ENCODE measurements at places on chromosomes 5 and 9. TPM values are rescaled to one million over a fixed set of nuclear protein-coding genes. Genes with fewer than 3 reads are reported as not detected.

DNA sequence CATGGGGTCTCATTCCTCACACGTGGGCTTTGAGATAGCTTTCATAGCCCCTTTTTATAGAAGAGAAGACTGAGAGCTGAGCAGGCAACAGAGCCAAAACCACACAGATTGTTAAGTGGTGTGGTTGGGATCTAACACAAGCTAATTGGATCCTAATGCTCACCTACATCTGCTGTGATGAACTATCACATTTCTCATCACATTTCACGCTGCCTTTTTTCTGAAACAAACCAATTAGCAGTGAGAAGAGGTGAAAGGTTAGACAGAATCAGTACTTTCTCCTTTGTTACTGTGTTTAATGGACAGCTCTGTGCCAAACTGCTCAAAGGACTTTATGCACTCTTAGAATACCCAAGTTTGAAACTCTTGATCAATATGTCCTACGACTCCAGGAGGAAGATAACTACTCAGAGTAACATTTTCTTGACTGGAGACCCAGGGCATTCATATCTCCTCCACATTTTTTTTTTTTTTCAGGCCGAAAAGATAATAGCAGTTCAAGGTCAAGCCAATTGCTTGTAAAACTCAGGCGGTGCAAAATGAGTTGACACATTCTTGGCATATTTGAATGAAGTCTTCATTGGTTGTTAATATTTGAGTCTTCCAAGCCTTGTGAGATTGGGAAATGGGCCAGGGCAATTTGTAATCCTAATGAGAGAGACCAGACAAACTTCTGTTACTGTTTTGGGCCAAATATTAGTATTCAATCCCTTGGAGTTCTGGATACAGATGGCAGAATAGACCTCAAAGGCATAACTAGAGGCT is 138.4 kb downstream of the KCTD16 start:
- DNase-seq = no peak

DNA sequence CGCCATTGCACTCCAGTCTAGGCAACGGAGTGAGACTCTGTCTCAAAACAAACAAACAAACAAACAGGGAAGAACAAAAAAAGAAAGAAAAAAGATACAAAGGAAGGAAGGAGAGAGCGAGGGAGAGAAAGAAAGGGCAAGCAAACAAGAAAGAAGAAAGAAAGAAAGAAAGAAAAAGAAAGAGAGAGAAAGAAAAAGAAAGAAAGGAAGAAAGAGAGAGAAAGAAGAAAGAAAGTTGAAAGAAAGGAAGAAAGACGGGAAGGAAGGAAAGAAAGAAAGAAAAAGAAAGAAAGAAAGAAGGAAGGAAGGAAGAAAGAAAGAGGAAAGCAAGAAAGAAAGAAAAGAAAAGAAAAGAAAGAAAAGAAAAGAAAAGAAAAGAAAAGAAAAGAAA is 13.1 kb upstream of the ALDOB start:
- DNase-seq = no peak

- DNase-seq = no peak
These were observed 15.1 kb upstream of the POMT1 start for GRCh38 chr9:131487621-131488031.

DNA sequence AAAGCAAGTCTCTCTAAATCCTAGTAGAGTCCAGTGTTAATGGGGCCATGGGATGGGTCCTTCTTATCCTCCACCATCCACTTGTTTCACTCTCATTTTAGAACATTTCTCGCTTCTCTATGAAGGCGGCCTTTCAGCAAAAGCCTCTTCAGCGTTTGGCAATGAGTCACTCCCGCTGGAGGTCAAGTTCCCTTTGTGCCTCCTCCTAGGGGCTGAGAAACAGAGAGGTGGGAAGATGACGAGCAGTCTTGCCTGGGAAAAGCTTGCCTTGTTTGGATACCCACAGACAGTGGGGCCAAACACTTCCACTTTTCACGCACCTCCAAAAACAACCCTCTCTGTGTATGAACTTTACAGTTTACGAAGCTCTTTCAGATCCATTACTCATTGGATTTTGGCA is 168.8 kb downstream of the GABBR2 start:
- no peak for DNase-seq

DNA sequence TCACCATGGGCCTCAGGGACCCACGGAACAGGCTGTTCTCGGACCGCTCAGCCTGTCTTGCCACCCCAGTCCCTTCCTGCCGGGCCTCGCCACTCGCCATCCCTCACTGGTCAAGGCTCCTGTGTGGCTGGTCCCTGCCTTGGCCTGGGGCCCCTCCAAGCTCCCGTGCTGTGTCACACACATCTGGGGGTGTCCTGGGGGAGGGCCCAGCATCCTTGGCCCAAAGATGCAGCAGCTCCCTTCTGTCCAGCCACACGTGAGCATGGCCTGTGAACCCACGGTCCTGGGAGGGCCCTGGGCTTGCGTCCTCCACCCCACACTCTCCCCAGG is 425 bp upstream of the EGFL7 start:
- DNase-seq = no peak

DNA sequence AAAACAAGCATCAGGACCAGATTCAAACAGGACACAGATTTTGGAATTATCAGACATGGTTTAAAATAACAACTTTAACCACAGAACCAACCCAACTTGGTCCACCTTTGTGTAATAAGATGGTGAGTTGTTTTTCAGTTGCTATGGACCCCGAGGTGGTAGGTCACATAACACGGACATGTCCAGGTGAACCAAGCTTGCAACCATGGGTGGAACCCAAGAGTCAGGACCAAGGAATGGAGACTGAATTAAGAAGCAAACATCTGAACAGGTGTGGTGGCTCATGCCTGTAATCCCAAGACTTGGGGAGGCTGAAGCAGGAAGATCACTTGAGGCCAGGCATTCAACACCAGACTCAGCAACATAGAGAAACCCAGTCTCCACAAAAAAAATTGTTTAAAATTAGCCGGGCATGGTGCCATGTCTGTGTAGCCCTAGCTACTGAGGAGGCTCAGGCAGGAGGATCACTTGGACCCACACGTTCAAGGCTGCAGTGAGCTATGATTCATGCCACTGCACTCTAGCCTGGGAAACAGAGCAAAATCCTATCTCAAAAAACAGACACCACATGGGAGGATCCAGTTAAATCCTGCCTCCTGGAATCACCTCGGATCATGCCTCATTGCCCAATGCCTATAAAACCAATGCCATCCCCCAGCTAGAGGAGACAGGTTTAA is 10.6 kb downstream of the PTBP3 start:
- no peak for DNase-seq

DNA sequence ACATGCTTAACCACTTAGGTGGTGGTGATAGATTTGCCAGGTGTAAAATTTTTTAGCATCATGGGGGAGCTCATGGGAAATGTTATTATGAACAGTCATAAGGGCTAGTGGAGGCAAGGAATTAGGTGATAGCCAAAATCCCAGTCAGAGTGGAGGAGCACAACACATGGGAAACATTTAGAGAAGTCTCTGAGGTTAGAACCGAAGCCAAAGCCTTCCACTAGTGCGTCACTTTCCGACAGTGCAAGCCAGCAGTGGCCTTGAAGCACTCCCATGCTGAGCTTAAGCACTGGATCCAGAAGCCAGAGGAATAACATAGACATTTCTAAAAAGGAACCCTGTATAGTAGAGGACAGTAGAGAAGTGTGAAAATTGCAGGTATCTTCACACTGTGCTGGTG is 101.5 kb upstream of the SNX2 start:
- no peak for DNase-seq

DNA sequence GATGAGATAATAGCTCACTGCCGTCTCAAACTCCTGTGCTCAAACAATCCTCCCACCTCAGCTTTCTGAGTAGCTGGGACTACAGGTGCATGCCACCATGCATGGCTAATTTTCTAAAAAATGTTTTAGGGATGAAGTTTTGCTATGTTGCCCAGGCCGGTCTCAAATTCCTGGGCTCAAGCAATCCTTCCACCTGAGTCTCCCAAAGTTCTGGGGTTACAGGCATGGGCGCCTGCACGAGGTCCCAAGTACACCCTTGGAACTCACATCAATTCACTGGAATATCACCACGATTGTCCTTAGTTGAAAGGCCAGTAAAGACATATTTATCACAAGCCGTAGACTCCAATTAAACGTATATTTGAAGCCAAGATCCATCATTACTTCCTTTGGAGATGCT is 184.6 kb downstream of the IRX1 start:
- DNase-seq = no peak

DNA sequence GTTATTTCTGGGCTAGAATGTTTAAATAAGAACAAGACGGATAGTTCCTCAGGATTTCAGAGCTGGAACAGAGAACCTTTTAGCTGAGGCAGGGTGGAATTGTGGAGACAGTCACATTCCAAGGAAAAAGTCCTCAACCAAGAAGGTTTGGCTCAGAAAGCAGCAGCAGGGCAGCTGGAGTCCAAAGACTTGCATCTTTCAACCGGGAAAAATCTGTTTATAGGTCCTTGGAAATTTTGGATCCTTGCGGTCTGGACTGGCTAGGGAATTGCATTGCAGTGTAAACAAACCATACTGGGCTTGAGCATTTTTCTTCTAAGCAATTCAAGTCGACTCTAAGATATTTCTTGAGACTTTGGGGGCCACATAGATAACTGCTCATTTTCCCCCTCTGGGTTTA is 40.8 kb upstream of the HMHB1 start:
- DNase-seq = no peak

- no peak for DNase-seq
These were observed 90.6 kb downstream of the RALGPS1 start for GRCh38 chr9:127004946-127005769.

GRCh38 chr9:120921661-120922181 is 4.9 kb downstream of the TRAF1 start:
- no peak for DNase-seq

DNA sequence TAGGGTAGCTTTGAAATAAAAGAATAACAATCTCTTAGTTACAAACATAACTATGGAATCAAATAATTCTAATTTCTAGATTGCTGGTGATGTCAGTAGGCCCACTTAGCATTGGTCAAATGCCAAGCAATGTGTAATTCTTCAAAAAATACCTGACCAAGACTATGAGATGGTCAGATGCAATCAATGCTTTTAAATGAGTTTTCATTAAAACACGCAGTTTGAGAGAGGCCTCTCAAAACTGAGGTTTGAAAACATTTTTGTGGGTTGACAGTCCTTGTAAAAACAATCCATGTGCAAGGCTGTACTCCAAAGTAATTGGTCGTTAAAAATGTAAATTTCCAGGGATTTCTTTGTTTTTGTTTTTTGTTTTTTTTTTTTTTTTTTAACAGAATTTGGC is 1.2 kb upstream of the RLN2 start:
- DNase-seq = no peak

GRCh38 chr5:127423173-127423798 is 94.2 kb upstream of the PRRC1 start:
- no peak for DNase-seq

DNA sequence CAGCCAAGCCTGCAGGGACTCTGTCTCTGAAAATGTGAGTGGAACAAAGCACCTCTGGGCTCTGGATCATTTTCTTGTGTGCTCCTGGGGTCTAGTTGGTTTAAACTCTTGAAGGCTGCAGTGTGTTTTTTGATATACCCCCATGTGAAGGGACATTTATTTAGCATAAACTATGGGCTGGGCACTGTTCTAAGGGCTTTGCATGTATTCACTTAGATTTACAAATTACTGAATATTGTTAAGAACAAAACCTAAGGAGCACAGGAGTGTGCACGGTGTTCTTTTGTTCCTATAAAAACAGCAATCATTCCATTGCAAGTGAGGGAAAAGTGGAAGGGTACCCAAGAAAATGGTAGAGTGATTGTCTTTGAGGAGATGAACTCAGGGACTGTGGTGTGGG is 20.0 kb upstream of the CD180 start:
- no peak for DNase-seq

- DNase-seq = no peak
These were observed 179.3 kb downstream of the ALDH1A1 start for GRCh38 chr9:72773570-72773969.

- no peak for DNase-seq
These were observed 32.1 kb upstream of the MSANTD3 start for GRCh38 chr9:100394816-100395215.

- DNase-seq = no peak
These were observed 29.4 kb downstream of the WWC1 start for GRCh38 chr5:168320805-168321204.

DNA sequence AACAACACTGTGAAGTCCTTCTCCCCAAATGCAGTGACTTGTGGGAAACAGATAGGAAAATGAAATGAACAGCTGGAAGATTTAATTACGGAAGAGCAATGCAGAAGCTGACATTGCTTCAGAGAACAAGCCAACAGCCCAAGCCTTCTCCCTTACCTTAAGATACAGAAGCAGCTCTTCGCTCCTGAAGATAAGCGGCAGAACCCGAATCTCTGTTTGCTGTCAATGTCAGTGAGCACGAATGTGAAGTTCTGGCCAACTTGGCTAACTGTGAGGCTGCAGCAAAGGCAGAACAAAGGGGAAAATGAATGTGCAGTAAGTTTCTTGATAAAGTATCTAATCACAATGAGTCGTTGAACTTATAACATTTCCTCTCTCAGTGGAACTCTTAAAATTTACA is 172.4 kb downstream of the DENND1A start:
- DNase-seq = no peak

DNA sequence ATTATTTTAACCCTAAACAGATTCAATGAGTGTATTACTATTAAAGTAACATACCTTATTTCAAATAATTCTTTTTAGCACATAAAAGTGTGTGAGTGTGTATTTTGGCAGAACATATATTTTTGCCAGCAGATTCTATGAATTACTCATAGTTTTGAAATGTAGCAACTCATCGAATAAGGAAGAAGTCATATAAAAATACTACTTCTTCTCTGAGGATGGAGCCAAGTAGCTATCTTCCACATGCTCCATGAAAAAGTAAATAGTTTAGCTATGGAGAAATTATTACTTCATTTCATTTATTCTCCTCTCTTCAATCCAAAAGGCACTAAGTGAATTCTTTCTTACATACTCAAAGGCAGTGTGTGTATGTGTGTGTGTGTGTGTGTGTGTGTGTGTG is 1090.4 kb upstream of the CDH6 start:
- DNase-seq = no peak

GRCh38 chr9:131443648-131444047 is 49.8 kb downstream of the PRRC2B start:
- no peak for DNase-seq

GRCh38 chr9:121690316-121690715 is 38.9 kb downstream of the DAB2IP start:
- DNase-seq = no peak

- no peak for DNase-seq
These were observed 37.9 kb downstream of the MED27 start for GRCh38 chr9:132041798-132042197.

- peak; percentile 62 for DNase-seq
These were observed 106.3 kb downstream of the C9orf152 start for GRCh38 chr9:110101531-110102161.

The TXNDC15 gene
- total RNA-seq = 81.9 TPM

The UGT3A2 gene
- 0.48 TPM for total RNA-seq

The CFAP77 gene
- not detected for total RNA-seq

The NRG2 gene
- 12.3 TPM for total RNA-seq

The EPB41L4A gene
- total RNA-seq = 11.1 TPM

The ACTBL2 gene
- not detected for total RNA-seq

The PRELID2 gene
- 97.3 TPM for total RNA-seq

The ATP10B gene
- total RNA-seq = 116 TPM

The GLRA1 gene
- total RNA-seq = not detected
